ENCODE measurements at places on chromosomes 5 and 9.

GRCh38 chr5:9423571-9423970, 122.3 kb downstream of the SEMA5A start:
- DNase-seq, result no peak

GRCh38 chr5:135743181-135743580, 91.3 kb upstream of the SLC25A48 start:
- DNase-seq, result no peak

- no peak for DNase-seq
Measured at GRCh38 chr5:44246986-44247385, 142.2 kb downstream of the FGF10 start.

- no peak for DNase-seq
Measured at GRCh38 chr5:8097146-8097545, 228.2 kb downstream of the MTRR start.

DNA sequence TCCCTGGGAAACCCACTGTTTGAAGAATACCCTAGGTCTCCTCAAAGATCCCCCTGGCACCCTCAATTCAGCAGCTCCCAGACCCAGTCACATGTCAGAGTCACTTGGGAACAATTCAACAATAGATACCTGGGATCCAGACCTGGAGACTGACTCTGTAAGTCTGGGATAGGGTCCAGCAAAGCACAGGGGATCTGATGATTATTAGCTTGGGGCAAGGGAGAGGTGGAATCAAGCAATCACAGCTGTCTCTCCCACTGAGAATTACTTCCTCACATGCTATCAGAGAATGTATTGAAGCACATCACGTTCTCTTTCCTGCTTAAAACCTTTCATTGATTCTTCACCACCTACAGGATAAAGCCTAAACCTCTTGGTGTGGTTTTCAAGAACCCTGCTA, 5.9 kb downstream of the FAM193B start:
- no peak for DNase-seq

DNA sequence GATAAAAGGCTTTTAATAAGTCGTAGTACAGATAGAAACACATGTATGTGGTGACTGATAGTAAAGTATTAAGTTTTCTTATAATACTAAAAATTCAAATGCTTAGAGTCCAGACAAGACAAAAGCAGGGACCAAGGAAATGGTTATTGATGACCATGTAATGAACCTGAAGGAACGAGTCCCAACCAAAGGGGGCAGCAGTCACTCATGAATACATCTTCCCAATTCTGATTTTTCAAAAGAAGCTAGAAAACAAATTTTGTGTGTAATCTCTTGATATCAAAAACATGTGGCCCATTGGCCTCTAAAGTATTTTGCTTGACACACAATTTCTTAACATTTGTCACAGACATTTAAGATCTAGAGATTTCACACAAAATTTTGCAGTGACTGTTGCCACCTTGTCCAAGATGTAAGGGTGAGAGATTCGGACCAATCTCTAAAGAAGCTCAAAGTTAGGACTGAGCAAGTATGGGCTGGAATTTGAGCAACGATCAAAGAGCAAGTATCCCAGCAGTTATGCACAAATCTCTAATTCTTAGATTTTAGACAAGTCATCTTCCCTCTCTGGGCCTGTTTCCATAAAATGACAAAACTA, 66.8 kb downstream of the ARL15 start:
- DNase-seq, result peak; percentile 21

DNA sequence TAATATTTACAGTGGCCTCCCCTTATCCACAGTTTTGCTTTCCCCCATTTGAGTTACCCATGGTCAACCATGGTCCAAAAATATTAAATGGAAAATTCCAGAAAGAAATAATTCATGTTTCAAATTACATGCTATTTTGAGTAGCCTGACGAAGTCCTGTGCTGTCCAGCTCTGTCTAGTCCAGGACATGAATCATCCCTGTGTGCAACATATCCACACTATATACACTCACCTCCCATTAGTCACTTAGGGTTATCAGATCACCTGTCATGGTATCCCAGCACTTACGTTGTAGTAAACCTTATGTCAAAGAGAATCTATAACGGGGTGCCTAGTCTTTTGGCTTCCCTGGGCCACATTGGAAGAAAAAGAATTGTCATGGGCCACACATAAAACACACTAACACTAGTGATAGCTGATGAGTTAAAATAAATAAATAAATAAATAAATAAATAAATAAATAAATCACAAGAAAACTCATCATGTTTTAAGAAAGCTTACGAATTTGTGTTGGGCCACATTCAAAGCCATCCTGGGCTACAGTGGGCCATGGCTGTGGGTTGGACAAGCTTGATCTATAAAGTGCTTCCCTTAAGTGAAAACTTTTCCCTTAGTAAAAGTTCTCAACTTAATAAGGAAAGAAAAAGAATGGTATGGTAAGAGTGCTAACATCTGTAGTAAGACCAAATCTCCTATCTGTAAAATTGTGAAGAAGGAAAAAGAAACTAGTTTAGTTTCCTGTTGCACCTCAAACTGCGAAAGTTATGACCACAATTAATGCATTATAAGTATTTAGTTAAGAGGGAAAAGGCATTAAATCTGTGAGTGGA, 15.9 kb upstream of the OMD start:
- DNase-seq, result no peak

GRCh38 chr9:133822430-133823065, 84.4 kb upstream of the SARDH start:
- no peak for DNase-seq

GRCh38 chr9:78552802-78553201, 255.9 kb downstream of the PSAT1 start:
- DNase-seq, result no peak

DNA sequence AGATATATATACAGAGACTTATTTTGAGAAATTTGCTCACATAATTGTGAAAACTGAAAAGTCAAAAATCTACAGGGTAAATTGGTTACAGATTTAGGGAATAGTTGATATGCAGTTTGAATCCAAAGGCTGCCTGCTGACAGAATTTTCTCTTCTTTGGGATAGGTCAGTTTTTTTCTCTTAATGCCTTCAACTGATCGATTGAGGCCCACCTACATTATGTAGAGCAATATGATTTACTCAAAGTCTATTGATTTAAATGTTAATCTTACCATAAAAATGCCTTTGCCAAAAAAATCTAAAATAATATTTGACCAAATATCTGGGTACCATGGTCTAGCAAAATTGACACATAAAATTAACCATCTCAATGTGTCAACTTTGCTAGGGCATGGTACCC, 3.9 kb upstream of the GHR start:
- no peak for DNase-seq

GRCh38 chr5:52767766-52768480, 19.8 kb upstream of the ITGA1 start:
- no peak for DNase-seq

DNA sequence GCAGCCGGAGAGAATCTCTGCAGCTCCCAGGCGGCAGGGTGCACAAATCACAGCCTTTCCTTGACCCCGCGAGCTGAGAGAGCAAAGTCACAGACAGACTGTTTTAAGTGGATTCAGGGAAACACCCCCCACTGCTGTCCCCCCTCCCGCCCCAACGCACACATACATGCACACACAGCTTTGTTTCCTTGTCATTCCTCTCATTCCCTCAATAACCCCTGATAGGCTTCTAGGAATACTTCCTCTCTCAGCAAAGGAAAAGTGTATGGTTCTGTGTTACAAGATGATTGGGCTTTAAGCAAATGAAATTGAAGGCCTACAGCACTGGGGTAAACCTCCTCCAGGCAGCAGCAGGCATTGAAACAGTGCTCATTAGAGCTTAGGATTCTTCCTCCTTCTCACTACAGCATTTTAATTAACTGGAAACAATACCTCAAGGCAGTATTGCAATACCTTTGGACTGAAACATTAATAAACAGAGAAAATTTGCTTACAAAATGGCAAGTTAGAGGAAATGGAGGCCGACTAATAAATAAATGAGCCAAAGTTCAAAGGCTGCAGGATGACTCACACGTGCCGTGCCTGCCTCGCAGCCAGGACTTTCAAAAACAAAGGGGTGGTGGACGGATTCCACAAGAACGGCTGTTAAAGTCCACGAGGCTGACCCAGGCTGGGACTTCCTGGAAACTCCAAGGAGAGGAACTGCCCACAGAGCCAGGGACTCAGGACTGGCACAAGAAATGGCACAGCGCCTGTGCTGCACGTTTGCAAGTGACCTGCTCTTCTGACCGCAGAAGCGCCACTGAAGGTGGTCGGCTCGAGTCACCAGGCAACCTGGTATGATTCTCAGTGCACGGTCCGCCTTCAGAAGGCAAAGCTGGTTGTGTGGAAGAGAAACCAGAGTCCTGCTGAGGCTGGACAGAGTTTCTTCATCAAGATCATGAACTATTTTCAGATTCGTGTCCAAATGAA, 236.2 kb downstream of the SYK start:
- DNase-seq, result no peak

- DNase-seq, result peak; percentile 92
Measured at GRCh38 chr9:96136992-96137670, 164.8 kb downstream of the HSD17B3 start.

DNA sequence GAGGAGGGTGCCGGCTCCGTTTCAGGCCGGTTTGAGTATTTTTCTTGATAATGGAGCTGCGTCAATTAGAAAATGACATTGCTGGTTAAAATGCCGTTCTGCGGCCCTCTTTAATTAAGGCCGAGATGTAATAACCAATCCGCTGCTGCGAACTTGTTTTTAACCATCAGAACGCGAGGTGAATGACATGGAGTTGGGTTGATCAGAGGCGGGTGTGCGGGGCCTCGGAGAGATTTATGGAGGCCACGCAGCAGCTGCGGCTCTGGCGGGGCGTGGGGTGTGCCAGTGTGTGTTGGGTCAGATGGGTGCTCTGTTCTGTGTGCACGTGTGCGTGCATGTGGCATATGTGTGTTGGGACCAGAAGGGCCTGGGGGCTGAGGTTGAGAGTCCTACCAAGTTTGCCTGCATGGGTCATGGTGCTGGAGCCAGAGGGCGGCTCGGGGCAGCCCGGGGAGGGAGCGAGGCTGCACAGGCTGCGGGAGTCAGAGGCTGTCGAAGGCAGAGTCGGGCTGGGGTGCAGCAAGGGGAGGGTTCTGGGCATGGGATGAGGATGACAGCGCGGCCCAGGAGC, 25.4 kb downstream of the RXRA start:
- DNase-seq, result no peak

GRCh38 chr5:141477815-141478214, 2.0 kb downstream of the PCDHGC3 start:
- DNase-seq, result no peak

DNA sequence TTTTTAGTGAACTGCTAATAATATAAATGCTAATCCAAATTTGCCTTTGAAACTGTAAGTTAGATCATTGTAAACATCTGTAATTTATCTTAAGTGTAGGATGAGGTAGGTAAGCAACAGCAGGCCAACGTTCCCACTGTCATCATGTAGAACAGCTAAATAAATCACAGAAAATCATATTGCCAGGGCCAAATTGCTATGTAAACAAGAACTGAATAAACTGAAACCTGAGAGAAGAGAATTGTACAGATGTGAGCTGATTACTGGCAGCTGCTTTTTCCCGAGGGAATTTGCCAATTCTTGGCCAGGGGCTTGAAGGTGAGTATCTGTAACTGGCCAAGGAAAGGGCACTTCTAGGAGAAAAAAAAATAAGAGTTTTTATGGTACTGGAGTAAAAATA, 97.6 kb downstream of the CDH10 start:
- no peak for DNase-seq

GRCh38 chr9:93288891-93289883, 105.2 kb downstream of the WNK2 start:
- no peak for DNase-seq

GRCh38 chr5:139848508-139849100, 53.0 kb downstream of the PSD2 start:
- DNase-seq, result no peak

- DNase-seq, result peak; percentile 36
Measured at GRCh38 chr5:90602681-90603080, 44.1 kb downstream of the ADGRV1 start.

- DNase-seq, result no peak
Measured at GRCh38 chr9:27518809-27519208, 5.3 kb upstream of the IFNK start.

- no peak for DNase-seq
Measured at GRCh38 chr9:98185021-98185567, 7.3 kb downstream of the CORO2A start.

- DNase-seq, result no peak
Measured at GRCh38 chr5:168931638-168932345, 352.6 kb upstream of the PANK3 start.

DNA sequence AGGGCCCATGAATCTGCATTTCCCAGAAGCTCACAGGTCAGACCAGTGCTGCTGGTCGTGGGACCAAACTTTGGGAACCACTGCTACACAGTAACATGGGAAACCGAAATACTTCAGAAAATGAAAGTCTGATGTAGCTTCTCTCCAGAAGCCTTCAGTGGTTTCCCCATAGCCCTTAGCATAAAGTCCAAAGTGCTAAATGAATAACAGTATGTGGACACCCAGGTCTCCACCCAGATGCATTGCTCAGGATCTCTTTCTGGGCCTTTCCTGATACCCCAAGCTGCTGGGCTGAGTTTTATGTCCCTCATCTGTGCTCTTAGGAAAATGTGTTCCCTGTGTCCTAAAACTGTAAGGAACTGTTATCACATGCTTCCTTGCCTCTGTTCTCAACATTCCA, 100.4 kb downstream of the NFIB start:
- DNase-seq, result no peak

GRCh38 chr9:7968687-7969086, 169.1 kb upstream of the DMAC1 start:
- no peak for DNase-seq

DNA sequence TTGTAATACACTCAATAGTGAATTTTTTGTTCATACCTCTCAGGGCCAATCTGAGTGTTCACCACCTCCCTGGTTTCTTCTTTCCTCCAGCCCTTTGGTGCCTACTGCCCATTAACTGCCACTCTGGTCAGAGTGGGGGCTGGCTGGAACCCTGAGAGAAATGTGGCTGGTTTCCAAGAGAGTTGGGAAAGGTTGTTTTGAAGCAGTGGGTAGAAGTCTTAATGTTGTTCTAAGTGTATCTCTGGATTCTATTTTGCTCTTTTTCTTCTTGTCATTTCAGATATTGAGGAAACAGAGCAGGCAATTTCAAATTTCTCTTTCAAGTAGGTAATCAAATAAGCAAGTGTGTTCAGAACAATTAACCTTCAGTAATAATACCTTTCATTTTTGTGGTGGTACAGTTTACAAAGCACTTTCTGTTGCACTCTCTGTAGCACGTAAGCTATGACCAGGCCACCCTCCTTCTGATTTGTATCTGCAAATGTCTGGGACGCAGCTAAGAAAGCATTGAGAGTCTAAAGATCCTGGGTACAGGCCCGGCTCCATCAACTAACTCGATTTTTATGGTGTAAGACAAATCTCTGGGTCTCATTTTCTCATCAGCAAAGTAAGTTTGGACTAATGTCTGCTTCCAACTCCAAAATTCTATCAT, 8.4 kb downstream of the SLC1A3 start:
- DNase-seq, result no peak

Measured in MM.1S (cell line).